ENCODE measurements at places on chromosomes 5 and 9.

- DNase-seq = no peak
These were observed 244.8 kb upstream of the MPDZ start for GRCh38 chr9:13524245-13524644.

DNA sequence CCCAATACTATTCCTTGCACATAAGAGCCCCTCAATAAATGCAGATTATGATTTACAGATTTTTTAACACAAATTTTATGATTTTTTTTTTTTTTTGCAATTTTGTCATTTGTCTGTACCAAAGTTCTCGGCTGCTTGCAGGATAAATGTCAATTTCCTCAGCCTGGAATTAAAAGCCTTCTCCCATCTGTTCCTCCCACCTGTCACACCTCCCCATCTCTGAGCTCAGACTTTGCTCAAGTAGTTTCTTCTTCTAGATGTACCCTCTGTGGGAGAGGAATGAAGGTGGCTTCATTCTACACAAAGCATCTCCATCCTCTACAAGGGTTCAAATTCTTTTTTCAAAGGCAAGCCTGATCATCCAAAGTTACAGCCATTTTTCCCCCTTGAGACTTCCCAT, 153.7 kb upstream of the GRAMD2B start:
- DNase-seq = no peak

GRCh38 chr5:9320652-9321051, 225.2 kb downstream of the SEMA5A start:
- DNase-seq = no peak

DNA sequence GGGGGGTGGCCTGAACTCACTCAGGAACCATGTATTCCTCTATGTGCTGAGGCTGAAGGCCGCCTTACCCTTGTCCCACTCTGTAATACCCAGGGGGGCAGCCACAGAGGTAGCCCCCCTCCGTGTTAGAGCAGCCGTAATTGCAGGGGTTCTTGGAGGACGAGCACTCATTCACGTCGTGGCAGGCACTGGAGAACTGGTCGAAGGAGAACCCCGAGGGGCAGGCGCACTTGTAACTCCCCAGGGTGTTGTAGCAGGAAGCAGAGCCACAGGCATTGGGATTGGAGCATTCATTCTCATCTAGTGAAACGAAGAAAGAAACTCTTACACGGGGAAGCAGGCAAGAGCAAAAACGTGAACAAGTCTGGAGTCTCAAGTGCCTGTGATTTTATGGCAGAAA, 179.8 kb downstream of the SLC12A2 start:
- no peak for DNase-seq

DNA sequence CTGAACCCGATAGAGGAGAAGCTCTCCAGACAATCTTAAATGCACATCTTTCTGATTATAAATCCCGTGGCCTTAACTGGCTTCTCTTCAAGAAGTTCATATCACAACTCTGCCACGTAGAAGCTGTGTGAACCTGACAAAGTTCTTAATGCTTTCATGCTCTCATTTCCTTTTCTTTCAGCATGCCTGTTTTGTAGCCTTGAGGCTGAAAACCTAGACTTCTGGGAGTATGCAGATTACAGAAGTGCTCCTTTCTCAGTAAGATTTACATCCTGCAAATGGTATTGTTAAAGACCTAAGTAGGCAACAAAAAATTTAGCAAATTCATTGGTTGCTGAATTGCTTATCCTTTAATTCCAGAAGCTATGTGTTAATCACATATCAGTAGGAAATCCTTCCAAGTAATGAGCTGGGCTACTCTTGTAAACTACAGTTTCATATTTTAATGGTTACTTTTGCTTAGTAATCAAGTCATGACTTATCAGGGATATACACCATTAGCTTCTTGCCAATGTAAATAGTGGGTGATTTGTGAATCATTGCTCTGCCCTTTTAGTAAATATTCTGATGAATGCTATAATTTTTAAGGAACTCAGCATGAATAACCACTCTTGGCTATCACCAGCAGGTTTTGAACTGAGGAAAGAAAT, 334.7 kb downstream of the FBXL7 start:
- no peak for DNase-seq

DNA sequence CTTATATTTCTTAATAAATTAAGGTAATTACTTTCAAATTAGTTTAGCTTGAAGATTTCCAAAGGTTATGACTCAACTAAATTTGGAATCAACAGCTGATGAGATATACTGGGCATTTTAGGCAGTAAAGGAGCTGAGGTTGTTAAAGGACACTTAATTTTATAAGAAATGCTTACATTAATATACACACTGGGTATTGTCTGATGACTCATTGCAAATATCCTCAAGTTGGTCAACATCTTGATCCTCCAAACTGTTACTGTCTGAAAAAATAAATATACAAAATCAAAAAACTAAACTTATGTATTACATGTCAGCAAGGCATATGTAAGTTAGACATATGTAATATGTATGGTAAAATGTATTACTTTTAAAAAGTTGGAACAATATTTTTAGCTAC, 3.4 kb downstream of the GFM2 start:
- no peak for DNase-seq

DNA sequence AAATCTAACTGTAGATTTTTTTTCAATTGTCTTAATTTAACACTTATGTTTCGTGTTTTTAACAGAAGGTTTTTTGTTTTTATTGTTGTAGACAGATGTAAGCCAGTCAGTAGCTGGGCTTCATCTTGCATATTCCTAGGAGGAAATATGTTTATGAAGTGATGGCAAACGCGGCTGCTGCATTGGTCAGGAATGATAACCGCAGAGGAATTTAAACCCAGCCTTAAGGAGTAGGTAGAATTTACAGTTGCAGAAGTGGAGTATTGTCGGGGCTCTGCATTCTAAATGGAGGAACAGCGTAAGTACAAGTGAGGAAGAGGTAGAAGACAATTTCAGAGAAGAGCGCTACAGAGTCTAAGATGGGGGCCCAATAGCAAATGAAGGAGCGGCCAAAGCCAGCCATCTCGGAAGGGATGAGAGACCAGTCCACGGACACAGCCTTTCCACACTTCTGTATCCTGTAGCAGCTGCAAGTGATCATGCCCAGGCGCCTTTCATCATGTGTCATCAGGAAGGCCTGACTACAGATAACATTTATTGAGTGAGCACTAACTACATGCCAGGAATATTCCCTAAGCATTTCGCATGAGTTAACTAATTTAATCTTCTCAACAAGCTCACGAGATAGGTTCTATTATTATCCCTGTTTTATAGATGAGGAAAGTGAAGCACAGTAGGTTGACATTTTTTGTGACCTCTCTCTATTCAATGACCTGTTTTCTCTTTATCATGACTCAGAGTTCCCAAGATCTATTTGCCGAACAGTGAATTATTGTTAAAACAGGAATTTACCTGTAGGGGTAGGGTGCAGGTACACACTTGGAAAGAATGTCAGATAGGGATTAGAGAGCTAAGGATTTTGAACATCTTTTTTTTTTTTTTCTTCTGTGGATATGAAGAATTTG, 38.1 kb downstream of the CMYA5 start:
- DNase-seq = no peak

GRCh38 chr9:99023231-99023630, 79.5 kb downstream of the COL15A1 start:
- DNase-seq = no peak

DNA sequence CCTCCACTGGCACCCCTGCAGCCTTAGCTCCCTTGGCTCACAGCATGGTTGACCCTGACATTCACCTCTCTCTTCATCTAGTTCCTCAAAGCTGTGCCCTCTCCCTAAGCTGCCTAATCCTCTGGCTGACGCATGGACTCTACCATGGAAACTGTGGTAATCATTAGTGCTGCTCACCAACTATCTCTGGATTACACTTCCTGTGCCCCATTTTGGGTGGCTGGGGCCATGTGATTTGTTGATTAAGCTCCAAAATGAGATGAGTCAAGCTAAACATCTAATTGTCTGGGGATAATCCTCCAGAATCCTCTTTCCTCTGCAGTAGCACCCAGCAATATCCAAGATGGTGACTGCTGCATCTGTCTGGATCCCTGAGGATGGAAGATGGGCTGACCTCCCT, 264.4 kb downstream of the SH3GL2 start:
- no peak for DNase-seq

GRCh38 chr5:155504606-155505005, 491.1 kb downstream of the KIF4B start:
- no peak for DNase-seq

DNA sequence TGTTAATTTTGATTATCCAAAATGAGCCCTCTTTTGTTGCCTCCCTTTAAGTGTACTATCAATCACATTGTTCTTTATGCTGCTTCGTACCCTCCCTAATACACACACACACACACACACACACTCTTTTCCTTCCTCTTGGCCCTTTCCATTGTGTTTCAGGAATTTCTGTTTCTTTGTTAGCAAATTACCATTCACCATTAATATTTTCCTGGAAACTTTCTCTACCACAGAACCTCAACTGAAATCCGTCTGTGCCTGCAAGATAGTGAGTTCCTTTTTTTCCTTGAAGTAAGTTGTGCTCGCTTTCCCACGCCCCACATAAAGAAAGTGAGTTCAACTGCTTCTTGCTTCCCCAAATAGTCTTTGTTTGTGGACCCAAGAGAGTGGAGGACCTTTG, 61.8 kb downstream of the SMIM15 start:
- no peak for DNase-seq

DNA sequence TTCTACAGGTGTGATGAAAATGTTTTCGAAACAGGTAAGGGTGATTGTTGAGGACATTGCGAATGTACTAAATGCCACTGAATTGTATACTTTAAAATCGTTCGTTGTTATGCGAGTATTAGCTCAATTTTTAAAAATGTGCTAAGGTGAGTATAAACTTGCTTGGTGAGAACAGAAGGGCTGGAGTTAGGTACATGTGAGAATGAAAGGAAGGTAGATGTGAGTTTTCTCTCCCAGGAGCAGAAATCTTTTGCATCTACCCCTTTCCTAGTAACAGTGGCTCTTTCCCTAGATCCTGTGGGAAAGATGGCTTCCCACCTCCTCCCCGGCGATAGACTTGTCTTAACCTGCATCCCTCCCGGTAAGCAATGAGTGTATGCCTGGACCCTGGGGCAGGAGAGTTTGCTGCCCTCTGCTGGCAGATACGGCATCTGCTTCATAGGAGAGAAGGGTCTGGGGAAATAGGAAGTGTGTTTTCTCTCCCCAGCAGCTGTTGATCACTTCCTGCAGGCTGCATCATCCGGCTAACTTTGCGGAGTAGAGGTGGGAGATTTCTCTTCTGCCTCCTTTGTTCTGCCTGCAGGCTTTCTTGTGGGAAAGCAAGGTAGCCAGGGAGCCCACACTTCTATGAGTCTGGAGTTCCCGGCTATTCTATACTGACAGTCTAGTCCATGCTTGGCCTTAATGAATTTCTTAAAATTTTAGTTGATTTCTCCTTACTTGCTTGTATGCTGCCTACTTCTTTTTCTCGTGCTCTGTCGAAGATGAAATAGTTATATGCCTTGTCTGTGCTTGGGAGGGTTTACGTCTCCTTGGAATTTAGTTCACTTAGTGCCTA, 373.3 kb upstream of the SEMA6A start:
- DNase-seq = no peak

GRCh38 chr9:72952914-72953313, at the start of gene ALDH1A1:
TSS of gene ALDH1A1 (minus strand) at chr9:72953053. CDS start at chr9:72953000, 53 bp downstream.
- no peak for DNase-seq

- DNase-seq = no peak
These were observed 50.8 kb downstream of the GPR21 start for GRCh38 chr9:123084256-123084655.

DNA sequence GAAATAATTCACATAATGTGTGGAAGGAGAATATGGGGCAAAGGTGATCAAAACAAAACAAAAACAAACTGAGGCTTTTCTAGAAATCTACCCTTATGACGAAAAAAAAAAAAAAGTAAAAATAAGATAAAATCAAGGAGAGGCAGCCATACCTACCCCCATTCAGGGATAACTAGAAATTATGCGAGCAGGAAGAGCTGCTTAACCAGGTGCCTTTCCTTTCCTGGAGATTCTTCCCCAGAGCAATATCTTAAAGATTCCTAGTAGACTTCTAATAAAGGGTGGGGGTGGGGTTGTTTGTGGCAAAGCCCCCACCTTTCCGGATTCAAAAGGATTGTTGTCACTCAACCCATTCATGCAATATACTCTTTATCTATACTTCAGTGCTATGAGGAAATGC, 112.0 kb upstream of the IFNK start:
- DNase-seq = no peak

GRCh38 chr5:28576022-28576421, 1537.6 kb upstream of the CDH9 start:
- no peak for DNase-seq

DNA sequence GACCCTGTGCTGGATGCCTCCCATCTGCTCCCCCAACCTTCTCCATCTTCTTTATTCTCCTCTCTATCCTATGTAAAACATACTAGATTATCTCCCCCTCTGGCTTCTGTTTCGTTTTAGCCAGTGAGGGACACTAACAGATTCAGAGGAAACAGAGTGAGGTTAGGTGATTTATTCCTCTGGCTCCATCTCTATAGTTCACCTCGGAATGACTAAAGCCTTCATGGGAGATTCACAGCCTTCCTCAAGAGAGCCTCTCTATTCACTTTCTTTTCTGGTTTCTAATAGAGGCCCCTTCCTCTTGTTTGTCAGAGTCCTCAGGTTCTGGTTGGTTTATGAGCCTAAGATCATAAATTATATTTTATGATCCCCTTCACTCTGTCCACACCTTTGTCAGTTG, 633.1 kb upstream of the TYRP1 start:
- no peak for DNase-seq

GRCh38 chr9:112249277-112249676, 74.2 kb upstream of the SUSD1 start:
- no peak for DNase-seq

- DNase-seq = no peak
These were observed 46.3 kb upstream of the CNTLN start for GRCh38 chr9:17088566-17088965.

DNA sequence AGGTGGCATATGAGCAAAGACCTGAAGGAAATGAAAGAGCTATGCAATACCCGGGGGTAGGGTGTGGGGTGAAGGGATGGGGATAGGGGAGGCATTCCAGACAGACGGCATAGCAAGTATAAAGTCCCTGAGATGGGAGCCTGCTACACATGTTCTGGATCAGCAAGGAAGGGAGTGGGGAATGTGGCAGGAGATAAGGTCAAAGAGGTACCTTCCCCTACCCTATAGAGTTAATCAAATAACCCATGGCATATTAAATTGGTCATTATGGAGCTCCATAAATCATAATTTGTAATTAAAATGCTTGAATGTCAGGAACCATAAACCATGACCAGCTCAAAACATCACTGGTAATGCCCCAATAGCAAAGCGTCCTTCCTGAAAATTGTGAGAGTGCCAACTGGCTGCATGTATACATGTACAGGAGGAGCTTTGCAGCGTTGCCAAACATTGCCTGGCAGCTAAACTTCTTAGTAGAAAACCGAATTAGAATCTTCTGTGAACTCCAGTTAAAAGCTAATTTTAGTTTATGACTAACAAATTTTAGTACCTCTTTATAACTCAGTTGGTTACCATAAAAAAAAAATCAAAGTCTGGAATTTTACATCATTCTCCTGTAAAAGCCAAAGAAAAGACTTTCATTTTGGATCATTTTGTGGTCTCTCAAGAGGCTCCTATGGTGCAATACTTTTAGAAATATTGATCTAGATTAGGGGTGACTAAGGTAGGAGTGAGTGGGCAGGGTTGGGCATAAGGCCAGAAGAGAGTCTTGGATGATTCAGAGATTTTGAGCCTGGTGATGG, 4.7 kb downstream of the DNAI1 start:
- no peak for DNase-seq
